KBM-7 (cell line): ENCODE measurements at places on chromosomes 7 and 10.

GRCh38 chr10:82625512-82626189 lies 750.7 kb downstream of the NRG3 start:
- no peak for DNase-seq

- DNase-seq, result no peak
Observed at GRCh38 chr7:110388457-110388856, 702.5 kb upstream of the LRRN3 start.

DNA sequence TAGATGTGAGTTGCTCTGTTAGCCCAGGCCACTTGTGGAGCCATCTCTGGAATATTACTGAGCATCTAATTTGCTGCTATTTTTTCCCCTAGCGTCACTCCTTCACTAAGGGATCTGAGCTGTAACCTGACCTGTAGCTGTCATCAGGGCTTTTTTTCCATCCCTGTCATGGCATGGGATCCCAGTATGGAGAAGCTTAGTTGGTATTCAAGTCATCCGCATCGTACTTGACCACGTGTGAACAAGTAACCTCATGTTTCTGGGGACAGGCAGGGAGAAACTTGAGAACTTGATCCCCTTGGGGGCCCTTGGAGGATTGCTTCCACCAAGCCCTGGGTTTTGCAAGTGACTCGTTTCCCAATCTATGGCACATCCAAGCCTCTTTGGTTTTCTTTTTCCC lies 474.4 kb upstream of the GALNT17 start:
- no peak for DNase-seq

DNA sequence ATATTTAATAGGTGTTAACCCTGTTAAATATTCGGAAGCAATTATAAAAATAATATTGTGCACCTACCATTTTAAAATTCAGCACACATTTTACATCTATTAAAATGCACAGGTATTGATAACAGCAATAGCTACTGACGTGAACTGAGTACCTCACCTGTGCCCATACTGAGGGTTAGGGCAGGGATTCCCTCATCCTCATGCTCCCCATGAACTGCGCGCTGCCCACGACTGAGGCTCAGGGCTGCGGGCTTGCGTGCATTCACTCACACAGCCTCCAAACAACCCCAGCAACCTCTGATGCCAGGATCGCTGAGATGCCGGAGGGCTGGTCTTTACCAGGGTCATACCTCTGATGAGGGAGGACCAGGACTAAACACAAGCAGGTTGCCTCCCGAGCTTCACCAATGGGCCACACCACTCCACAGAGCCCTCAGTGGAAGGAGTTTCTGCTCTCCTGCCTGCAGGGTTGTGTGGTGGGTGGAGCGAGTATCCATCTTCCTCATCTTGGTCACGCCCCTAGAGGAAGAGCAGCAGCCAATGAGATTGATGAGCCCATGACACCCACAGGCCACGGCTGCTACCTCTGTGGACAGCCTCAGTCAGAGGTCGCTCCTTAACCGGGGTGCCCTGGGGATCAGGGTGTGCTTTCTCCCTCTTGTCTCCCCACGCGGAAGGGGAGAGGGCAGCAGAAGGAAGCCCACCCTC lies 478.3 kb downstream of the TNS3 start:
- DNase-seq, result no peak

DNA sequence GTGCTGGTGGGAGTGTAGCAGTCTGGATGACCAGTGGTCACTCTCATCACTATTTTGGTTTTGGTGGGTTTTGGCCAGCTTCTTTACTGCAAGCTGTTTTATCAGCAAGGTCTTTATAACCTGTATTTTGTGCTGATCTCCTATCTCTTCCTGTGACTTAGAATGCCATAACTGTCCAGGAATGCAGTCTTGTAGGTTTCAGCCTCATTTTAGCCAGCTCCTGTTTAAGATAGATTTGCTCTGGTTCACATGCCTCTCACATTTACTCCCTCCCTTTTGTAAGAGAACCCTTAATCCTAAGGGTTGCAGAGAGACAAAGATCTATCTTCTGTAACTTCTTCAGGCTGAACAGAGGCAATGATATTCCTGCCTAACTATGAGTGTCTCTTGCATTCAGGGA lies 51.2 kb upstream of the INHBA start:
- no peak for DNase-seq
